CD4-positive, alpha-beta T cell (primary cell): ENCODE measurements at places on chromosomes 4 and X.

GRCh38 chr4:159111416-159111815 lies 8.5 kb downstream of the RAPGEF2 start:
- H3K27me3 ChIP-seq: no peaks in the 10 kb centered on the region
- H3K27ac ChIP-seq: no peak overlapping the region
- no peak overlapping the region for H3K4me3 ChIP-seq
- DNase-seq: no peak

DNA sequence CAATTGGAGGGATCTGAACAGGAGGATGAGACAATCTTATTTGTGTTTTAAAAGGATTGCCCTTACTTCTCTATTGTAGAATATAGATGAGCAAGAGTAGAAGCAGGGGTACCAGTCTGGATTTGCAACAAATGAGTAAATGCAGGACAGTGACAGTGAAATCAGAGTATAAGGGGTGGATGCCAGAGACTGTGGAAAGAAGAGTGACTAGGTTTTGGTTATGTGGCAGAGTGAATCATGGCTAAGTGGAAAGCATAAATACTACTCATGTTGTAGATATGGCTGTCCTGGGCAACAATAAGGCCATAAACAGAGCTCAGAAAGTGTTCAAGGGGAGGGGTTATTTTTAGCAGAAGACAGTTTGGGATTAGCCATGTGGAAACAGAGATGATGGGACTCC lies 6.0 kb upstream of the VSIG4 start:
- H3K27me3 ChIP-seq: no peaks in the 10 kb centered on the region
- no peaks in the 10 kb centered on the region for H3K36me3 ChIP-seq
- H3K4me3 ChIP-seq: no peak overlapping the region

- H3K4me1 ChIP-seq: no peaks in the 10 kb centered on the region
- no peak overlapping the region for H3K27ac ChIP-seq
- H3K36me3 ChIP-seq: no peaks in the 10 kb centered on the region
- no peaks in the 10 kb centered on the region for H3K27me3 ChIP-seq
Measured at GRCh38 chrX:4936315-4936714, 1222.9 kb upstream of the PRKX start.

DNA sequence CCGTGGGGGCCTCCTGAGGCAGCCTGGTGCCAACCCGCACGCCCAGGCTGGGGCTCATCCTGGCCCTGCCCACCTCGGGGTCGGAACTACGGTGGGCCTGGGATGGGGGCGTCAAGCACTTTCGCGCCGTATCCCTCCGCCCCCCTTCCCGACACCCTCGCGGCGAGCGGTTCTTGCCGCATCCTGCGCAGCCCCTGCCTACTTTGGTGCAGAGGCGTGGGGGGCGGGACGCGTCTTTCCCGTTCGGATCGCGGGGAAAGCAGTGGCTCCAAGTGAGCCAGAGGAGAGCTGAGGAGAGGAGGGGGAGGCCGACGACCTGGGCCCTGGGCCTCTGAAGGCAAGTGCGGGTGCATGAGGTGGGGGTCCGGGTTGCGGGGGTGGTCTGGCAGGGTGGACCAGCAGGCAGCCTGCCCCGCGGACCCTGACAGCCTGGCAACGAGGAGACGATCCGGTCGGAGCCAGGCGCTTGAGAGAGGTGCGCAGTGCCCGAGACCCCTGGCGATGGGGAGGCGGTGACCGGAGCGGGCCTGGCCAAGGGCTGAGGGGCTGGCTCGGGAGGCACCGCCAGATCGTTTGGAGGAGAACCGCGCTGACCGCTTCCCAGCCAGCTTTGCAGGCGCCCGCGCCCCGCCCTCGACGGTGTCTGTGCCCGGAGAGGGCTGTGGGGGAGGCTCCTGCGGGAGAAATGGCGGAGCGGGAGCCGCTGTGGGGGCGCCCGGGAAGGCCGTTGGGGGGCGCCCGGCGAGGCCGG lies at the start of gene GPRASP2:
TSS of gene GPRASP2 (plus strand) at position 233 of the 751 bp plus-strand sequence. CDS start 2,422 bp downstream, outside the sequence.
- no peaks in the 10 kb centered on the region for H3K36me3 ChIP-seq
- peaks cover 5% of the 10 kb centered on the region for H3K27me3 ChIP-seq
- no peak for DNase-seq
- no peak within 1 kb of the TSS for H3K27ac ChIP-seq

- peaks cover 19% of the 10 kb centered on the region for H3K4me1 ChIP-seq
- DNase-seq: no peak
- no peak overlapping the region for H3K4me3 ChIP-seq
- H3K27me3 ChIP-seq: no peaks in the 10 kb centered on the region
Measured at GRCh38 chrX:9317176-9317575, 147.7 kb upstream of the TBL1X start.
